Occipital lobe (tissue), 3 donors: ENCODE measurements at places on chromosomes 1 and 21. TPM values are rescaled to one million over a fixed set of nuclear protein-coding genes. Genes with fewer than 3 reads are reported as not detected.

Gene ADAMTS5
- total RNA-seq, result 1.4 TPM

Gene EBNA1BP2
- 46.8 TPM for total RNA-seq

Gene KRTAP19-1
- total RNA-seq, result not detected

Gene VWA1
- 4.1 TPM for total RNA-seq

Gene FTCD
- total RNA-seq, result not detected

Gene NTNG1
- 18.6 TPM for total RNA-seq

Gene TSNAX
- 63.8 TPM for total RNA-seq

Gene RIMS3
- total RNA-seq, result 24.6 TPM

Gene VWA5B1
- total RNA-seq, result 0.16 TPM

Gene PGM1
- 20.6 TPM for total RNA-seq

Gene LCE3E
- total RNA-seq, result not detected

Gene IARS2
- 71.4 TPM for total RNA-seq

Gene CA14
- 1.7 TPM for total RNA-seq

Gene SYCP1
- total RNA-seq, result not detected

Gene MED8
- total RNA-seq, result 20.7 TPM

Gene NTRK1
- not detected for total RNA-seq

Gene IGSF8
- total RNA-seq, result 49.8 TPM

Gene IVL
- not detected for total RNA-seq

Gene LRRC39
- 8.0 TPM for total RNA-seq

Gene KIRREL1
- 20.6 TPM for total RNA-seq

Gene GJB4
- total RNA-seq, result not detected

Gene WNT9A
- 1.9 TPM for total RNA-seq

Gene DPT
- not detected for total RNA-seq

Gene MOB3C
- total RNA-seq, result 2.2 TPM

Gene COL8A2
- 1.1 TPM for total RNA-seq

Gene CD101
- total RNA-seq, result 1.1 TPM

Gene BRINP2
- 15.0 TPM for total RNA-seq

Gene KCNJ15
- total RNA-seq, result under 0.01 TPM

Gene AQP10
- total RNA-seq, result not detected

Gene TTC22
- total RNA-seq, result 0.16 TPM

Gene AGT
- 9.8 TPM for total RNA-seq

Gene CYP4B1
- not detected for total RNA-seq

Gene CD1C
- total RNA-seq, result not detected

Gene NBPF10
- total RNA-seq, result 1.1 TPM

Gene SLC35E2B
- 61.6 TPM for total RNA-seq

Gene LAX1
- not detected for total RNA-seq

Gene SELENBP1
- 9.2 TPM for total RNA-seq

Gene ASCL5
- 0.16 TPM for total RNA-seq

Gene OR6K2
- not detected for total RNA-seq

Gene DMBX1
- not detected for total RNA-seq

Gene KCNN3
- 3.6 TPM for total RNA-seq

Gene CCDC27
- not detected for total RNA-seq

Gene TMCC2
- total RNA-seq, result 45.9 TPM

Gene KCNA3
- total RNA-seq, result 34.3 TPM
